Bronchial epithelial cell (primary cell): ENCODE measurements at places on chromosomes 13 and 19.

DNA sequence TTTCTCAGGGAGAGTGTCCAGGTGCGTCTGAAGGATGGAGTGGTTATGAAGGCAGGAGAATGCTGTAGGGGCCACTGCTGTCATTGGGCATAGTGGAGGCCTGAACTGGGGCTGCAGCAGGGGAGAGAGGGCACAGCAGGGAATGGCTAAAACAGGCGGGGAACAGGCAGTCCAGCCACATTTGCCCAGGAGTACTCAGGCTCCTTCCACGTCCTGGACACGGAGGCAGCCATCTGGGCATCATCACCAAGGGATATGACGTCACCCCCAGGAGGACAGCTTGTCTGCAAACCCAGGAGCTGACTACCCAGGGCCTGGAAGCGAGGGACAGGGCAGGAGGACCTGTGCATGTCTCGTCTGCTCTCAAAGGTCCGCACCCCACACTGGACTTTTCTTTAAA lies 22.2 kb downstream of the VSTM2B start:
- no peak for DNase-seq

- peak; percentile 75 for DNase-seq
Observed at GRCh38 chr19:7919610-7920518, at the start of gene SNAPC2. Gene SNAPC2 (plus strand): TSS chr19:7920338. CDS start chr19:7920367, 29 bp downstream.

- DNase-seq, result no peak
Observed at GRCh38 chr19:6691342-6691741, 21.4 kb upstream of the TNFSF14 start.

- no peak for DNase-seq
Observed at GRCh38 chr19:13060233-13060963, 42.3 kb downstream of the LYL1 start.

DNA sequence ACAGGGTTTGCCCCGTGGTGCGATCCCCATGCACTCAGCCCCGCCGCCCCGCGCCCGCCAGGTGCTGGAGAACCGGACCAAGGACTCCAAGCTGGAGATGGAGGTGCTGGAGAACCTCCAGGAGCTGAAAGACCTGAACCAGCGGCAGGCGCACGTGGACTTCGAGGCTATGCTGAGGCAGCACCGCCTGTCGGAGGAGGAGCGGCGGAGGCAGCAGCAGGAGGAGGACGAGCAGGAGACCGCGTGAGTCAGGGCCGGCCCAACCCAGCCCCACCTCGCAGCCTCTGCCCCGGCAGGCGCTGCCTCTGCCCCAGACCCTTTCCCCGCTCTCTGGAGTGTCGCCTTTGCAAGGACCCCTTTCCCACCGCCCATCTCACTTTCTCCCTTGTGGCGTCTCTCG lies 11.3 kb downstream of the YJU2 start:
- DNase-seq, result no peak

DNA sequence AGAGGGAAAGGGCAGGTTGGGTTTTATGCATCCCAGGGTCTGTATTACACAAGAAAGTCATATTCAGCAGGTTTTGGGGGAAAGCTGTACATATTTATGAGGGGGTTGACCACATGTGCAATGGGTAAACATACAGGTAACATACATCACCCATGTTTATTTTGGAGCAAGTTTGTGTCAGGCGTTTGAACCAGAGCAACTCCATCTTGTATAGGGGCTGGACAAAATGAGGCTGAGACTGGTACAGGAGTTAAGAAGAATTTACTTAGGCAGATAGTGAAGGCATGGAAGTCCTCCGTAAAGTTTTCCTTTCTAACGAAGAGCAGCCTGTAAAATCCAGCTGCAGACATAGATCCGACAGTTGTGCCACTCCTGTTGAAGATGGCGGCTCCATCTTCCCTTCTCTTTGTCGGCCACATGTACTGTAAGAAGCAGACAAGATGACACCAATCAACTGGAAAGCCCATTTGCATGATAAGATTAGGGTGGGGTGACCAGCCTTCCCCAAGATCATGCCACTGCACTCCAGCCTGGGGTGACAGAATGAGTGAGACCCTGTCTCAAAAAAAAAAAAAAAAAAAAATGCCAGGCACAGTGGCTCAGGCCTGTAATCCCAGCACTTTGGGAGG lies 4.7 kb upstream of the NUDT19 start:
- DNase-seq, result no peak

GRCh38 chr13:19817510-19818158 lies 34.9 kb upstream of the PSPC1 start:
- no peak for DNase-seq

DNA sequence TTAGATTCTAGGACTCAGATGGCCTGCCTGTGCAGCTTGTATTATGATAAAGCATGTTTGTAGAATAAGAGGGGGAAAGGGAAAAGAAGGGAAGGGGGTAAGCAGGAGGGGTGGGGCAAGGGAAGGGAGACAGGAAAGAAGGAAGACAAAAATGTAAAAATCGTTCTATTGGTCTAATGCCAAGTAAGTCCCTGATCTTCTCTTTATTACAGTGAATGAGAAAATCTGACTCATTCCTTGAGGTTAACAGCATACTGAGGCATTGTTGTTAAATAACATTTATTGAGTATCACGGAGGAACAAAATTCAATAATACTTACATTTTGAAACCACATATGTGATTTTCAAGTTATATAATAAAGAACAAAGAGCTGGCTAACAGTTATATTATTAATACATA lies 1534.7 kb downstream of the OLFM4 start:
- no peak for DNase-seq

DNA sequence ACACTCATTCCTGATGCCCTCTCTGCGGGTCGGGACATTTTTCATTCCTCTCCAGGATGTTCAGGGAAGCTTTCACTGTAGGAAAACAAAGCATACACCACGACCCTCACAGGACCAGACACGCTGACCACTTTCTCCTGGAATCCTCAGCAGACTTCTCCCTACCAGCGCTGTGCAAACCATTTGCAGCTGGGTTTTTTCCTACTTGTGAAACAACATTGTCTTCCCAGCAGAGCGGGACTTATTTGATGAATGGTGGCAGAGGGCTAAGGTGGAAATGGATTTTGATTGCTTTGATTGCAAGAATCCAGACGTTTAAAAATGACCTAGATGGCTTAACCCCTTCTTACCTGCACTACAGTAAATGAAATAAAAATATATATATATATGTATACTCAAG lies 265.9 kb downstream of the TBC1D4 start:
- DNase-seq, result no peak

GRCh38 chr13:39201180-39201579 lies 162.9 kb downstream of the NHLRC3 start:
- DNase-seq, result no peak

- no peak for DNase-seq
Observed at GRCh38 chr13:97499181-97499580, 65.2 kb downstream of the RAP2A start.

DNA sequence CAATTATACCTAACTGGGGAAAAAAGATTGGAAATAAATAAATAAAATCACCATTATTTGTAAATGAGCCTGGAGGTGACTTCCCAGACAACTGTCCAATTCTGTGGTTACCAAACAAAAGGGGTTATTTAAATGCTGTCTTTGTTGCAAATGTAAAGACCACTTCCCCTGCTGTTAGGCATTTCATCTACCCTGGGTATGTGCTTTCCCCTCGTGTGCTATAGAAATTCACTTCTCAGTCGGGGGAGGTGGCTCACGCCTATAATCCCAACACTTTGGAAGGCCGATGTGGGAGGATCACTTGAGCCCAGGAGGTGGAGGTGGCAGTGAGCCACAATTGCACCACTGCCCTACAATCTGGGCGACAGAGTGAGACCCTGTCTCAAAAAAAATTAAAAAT lies 101.9 kb upstream of the AKAP11 start:
- DNase-seq, result no peak

DNA sequence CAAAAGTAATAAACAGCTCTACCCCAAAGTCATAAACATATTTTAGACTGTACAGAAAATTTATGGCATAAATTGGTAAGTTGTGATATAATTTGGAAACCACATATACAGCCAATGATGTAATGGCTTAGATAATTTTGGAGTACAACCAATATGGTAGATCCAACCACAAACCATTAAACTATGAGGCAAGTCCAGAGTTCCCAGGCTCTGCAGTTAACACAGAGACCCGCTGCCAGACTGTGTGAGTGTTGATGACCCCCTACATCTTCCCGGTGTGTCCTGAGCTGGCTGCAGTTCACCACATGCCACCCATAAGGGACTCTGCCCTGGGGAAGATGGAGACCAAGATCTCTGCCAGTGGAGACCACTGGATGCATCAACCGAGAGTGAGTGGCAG lies 9.9 kb upstream of the SERPINE3 start:
- DNase-seq, result no peak

- no peak for DNase-seq
Observed at GRCh38 chr19:6260912-6261650, 18.7 kb downstream of the MLLT1 start.

GRCh38 chr13:48653472-48653939 lies at the start of gene CYSLTR2:
Gene CYSLTR2 (plus strand): TSS chr13:48653929. CDS start chr13:48706818, 52,889 bp downstream.
- no peak for DNase-seq

DNA sequence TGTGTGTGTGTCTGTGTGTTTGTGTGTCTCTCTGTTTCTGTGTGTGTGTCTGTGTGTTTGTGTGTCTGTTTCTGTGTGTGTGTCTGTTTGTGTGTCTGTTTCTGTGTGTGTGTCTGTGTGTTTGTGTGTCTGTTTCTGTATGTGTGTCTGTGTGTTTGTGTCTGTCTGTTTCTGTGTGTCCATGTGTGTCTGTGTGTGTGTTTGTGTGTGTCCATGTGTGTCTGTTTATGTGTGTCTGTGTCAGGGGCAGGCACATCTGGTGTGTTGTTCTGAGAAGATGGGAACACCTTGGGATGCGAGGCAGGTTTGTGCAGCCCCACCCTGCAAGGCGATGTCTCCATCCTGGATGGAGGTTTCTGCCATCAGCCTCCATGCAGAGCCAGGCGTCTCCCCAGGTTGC lies 275.8 kb upstream of the SOX1 start:
- no peak for DNase-seq

DNA sequence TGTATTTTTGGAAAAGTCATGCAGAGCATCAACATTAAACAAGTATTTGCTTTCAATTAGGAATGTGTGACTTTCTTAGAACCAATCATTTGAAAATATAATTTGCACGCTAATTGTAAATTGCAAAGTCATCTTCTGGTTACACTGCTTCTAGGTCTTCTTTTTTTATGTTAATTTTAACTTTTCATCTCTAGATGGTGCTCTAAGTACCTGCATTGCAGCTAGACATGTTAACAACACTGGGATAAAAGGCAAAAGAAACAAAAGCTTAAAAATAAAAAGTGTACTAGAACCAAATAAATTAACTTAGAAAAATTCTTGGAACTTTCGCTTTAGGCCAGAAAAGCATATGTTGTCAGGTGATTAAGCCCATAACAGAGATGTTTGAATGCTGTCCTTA lies 2758.2 kb downstream of the PCDH9 start:
- DNase-seq, result peak; percentile 42

GRCh38 chr19:51887522-51888498 lies at the start of gene ZNF577:
Gene ZNF577 (minus strand): TSS chr19:51887951. CDS start chr19:51880382, 7,569 bp downstream.
- DNase-seq, result peak; percentile 80

GRCh38 chr13:113468472-113469201 lies 15.3 kb upstream of the ADPRHL1 start:
- DNase-seq, result no peak

DNA sequence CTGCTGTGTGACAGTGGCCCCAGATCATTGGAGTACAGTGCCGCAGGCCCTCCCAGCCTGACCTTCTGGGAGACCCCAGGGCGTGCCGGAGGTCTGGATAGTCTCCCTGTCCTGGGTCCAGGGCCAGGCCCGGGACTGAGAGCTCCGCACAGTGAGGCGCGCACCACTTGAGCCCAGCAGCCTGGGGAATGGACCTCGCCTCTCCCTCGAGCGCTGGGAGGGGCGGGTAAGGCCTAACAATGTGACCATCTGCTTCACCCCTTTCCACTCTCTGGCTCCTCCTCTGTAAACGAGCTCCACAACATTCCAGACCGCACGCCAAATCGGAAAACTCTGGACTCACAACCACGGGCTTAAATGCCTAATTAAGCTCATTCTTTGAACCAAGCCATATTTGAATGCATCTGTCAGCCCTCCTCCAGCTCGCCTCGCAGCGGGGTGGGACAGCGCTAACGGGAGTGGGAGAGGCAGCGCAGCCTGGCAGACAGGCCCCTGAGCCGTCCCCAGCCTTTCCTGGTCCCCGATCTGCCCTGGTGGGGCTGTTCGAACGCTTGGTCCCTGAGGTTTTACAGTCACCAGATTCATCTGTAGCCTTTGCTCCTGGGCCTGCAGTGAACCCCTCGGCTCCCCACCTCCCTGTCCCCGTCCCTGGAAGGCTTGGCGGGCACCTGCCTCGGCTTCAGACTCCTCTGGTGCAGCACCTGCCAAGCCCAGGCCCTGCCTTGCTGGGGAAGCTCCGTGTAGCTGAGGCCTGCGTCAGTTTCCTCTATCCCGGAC lies 120.7 kb upstream of the VSTM2B start:
- no peak for DNase-seq

- DNase-seq, result no peak
Observed at GRCh38 chr13:64347664-64348063, 2882.5 kb downstream of the PCDH9 start.

GRCh38 chr13:67943116-67943515 lies 713.0 kb upstream of the PCDH9 start:
- DNase-seq, result no peak

- no peak for DNase-seq
Observed at GRCh38 chr19:11420429-11421370, 1.6 kb upstream of the RGL3 start.

GRCh38 chr13:21518617-21519144 lies 59.6 kb upstream of the ZDHHC20 start:
- DNase-seq, result peak; percentile 39

- DNase-seq, result no peak
Observed at GRCh38 chr13:50576156-50576555, 267.3 kb downstream of the DLEU7 start.

DNA sequence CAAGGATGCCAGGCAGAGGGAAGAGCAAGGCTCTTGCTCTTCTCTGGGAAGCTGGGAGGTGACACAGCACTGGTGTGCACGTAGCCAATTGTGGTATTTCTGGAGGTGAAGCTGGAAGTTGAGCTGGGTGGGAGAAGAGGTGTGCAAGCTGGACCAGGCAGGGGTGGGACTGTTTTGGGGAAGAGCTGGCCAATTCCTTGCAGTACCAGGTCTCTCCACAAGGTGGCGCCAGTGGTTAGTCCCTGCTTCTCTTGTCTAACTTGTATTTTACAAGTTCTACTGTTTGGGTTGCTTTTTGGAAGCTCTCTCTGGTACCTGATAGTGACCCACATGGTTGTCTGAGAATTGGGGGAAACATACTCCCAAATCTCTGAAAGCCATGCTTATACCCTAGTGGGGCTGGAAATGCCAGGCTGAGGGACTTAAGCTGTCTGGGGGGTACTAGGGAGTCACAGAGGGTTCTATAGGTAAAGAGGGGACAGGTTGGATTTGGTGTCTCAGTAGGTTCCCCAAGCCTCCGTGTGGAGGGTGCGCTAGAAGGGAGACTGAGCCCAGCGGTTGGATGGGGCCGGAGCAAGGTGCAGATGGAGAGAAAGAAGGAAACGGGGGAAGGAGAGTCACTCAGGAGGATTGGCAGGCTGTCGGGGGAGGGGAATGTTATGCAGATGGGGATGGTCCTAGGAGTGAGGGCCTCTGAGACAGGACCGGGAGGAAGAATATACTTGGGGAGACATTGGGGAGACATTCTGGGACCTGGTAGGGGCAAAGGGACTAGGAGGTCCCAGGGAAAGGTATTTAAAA lies 3.0 kb downstream of the HPN start:
- DNase-seq, result peak; percentile 49

- peak; percentile 26 for DNase-seq
Observed at GRCh38 chr13:32588736-32589135, 2.5 kb downstream of the PDS5B start.
